Stimulated activated CD4-positive, alpha-beta T cell treated with anti-CD3 and anti-CD28 coated beads, Interleukin-4, amount 100 ng/mL, for 1 hour (primary cell): ENCODE measurements at places on chromosomes 1 and 21.

GRCh38 chr21:43692949-43693348 is 26.0 kb upstream of the PDXK start:
- no peak for DNase-seq

- no peak for DNase-seq
Observed at GRCh38 chr1:37951041-37951782, 4.4 kb upstream of the INPP5B start.

GRCh38 chr21:42860345-42860744 is 19.0 kb downstream of the WDR4 start:
- DNase-seq = no peak

DNA sequence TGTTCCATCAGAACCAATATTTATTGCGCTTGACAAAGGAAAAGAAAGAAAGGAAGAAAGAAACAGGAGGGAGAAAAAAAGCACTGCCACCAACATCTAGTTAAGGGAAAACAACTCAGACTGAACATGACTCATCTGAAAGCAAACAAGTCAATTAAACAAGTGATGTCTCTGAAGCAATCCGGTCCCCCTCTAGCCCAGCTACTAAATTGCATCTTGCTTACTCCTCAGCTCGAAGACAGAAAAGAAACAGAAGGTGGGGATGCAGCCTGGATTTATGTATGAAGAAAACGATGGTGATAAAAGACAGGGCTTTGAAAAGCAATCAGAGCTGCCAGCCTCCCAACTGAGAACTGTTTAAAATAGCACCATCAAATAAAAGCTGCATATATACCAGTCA is 188.2 kb downstream of the OMA1 start:
- no peak for DNase-seq

DNA sequence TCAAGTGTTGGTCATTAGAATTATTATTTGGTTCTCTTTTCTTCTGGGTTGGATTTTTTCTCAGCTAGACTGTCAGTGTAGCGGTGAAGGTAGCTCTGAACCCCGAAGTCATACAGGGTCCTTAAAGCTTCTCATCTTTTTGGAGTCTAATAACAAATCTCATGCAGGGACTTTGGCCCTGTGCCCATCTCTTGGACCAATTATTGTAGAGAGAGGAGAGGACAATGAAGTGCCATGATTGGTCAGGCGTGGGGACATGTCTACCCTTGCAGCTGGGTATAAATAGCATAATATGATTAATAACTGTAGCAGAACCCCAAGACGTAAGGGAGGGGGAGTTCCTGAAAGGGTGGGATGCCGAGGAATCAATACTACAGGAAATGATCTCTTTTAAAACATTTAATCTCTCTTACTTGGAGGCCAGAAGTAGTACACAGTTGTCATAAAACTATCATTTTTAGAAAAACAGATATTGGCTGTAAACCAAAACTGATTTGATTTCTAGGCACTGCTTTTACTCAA is 8.8 kb downstream of the MAGI3 start:
- no peak for DNase-seq

DNA sequence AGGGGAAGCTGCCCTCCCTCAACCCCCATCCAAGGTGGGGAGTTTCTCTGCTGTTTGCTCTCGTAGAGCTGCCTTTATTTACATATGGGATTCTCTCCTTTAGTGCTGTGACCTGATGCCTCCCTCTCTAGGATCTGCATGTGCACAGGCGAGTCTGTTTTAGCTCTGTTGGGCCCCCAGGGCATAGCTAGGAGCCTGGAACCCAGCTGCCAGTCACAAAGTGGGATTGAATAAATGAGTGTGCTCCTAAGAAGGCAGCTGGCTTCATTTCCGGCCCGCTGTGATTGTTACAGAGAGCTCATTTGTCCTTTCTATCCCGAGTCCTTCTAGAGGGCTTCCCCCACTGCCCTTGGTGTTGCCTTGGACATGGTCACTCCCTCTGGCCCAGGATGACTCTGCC is 176.6 kb downstream of the GRIK3 start:
- DNase-seq = no peak

- no peak for DNase-seq
Observed at GRCh38 chr1:47384083-47384482, 32.0 kb upstream of the FOXE3 start.

- DNase-seq = peak; percentile 2
Observed at GRCh38 chr1:172499636-172500141, 33.3 kb upstream of the SUCO start.

DNA sequence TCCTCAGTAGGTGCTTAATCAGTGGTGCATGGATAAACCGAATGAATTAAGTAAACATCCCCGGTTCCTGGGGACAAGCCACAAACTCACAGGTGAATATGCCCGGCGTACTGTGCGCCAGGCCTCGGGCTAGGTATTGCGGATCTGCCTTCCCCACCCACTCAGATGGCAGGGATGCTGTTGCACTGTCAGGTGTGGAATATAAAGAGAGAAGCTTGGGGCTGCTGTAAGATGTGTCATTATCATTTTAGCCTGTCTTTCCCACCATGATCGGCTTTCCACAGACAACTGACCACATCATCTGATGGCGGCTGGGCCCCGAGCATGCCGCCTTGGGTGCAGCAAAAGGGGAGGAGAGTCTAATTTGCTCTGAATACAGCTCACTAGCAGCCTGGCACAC is 45.4 kb upstream of the LRP8 start:
- DNase-seq = no peak

DNA sequence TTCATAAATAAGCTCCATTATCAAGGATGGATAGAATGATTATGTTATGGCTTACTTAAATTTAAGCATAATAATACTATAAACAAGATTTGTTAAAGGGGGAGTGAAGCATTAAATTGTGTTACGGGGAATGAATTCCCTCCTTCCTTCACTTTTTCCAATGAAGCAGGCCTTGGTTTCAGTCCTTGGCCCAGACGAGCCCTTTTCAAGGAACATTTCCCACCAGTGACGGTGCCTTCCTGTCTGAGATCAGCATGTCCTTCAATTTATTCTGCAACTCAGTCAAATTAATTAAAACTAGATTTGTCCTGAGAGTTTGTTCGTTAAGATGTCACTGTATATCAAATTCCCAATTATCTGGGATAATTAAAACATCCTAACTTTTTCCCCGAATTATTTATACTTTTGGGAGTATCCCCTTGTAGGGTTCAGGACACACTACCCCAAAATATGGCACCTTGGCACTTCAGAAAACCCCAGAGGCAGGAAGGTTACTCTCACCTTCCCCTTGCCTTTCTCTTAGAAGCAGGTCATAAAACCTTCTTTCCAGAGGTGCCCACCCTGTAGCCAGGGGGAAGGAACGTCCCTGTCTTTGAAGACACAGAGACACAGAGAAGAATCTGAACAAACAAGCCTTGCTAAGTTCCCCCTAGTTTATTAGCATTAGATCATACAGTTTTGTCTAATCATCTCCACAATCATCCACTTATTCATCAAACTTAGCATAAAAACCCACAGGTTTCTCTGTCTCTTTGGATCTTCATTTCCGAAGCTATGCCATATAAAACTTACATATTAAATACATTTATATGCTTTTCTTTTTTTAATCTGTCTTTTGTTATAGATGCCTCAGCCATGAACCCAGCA is 86.2 kb upstream of the ARHGAP29 start:
- DNase-seq = no peak
